Lower leg skin (tissue), 4 donors: ENCODE measurements at places on chromosomes 1 and 21.

DNA sequence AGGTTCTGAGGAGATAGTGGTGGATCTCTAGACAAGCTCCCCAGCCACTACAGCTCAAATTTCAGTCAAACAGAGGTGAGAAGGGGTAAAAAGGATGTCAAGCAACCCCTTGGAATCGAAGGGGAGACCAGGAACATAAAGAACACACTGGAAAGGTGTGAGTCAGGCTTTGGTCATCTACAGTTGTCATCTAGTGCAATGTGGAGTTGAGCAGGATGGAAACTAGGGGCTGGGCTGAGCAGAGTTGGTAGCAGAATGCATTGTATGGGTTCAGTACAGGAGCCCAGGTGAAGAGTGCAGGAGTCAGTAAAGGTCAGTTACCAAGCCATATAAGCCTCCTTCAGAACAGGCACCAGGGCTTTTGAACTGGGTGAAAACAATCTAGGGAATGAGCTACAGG lies 52.7 kb upstream of the VAV3 start:
- DNase-seq, result no peak

GRCh38 chr21:42674351-42674940 lies 21.0 kb downstream of the PDE9A start:
- DNase-seq, result no peak

- DNase-seq, result no peak
These were observed 38.3 kb upstream of the SCMH1 start for GRCh38 chr1:41280202-41281032.

- DNase-seq, result no peak
These were observed 20.1 kb downstream of the UBE2U start for GRCh38 chr1:64223329-64224151.

- DNase-seq, result no peak
These were observed 383.2 kb downstream of the KIF26B start for GRCh38 chr1:245537992-245538391.

DNA sequence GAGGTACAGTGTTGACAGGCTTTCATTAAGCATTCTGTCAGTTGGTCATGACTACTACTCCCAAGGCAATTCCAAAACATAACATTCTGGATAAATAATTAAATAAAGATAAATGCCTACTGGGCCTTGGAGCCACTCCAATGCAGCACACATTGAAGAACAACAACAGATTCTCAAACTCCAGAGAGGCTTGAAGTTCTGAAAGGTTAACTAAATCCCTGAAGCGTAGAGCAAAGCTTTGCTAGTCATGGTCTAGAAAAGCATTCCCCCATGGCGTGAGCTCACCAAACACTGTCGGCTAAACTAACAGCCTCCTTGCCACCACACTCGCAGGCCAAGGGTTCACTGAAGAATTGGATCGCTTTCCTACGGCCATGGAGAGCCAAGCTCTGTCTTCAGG lies 268.0 kb downstream of the ATG4C start:
- no peak for DNase-seq

DNA sequence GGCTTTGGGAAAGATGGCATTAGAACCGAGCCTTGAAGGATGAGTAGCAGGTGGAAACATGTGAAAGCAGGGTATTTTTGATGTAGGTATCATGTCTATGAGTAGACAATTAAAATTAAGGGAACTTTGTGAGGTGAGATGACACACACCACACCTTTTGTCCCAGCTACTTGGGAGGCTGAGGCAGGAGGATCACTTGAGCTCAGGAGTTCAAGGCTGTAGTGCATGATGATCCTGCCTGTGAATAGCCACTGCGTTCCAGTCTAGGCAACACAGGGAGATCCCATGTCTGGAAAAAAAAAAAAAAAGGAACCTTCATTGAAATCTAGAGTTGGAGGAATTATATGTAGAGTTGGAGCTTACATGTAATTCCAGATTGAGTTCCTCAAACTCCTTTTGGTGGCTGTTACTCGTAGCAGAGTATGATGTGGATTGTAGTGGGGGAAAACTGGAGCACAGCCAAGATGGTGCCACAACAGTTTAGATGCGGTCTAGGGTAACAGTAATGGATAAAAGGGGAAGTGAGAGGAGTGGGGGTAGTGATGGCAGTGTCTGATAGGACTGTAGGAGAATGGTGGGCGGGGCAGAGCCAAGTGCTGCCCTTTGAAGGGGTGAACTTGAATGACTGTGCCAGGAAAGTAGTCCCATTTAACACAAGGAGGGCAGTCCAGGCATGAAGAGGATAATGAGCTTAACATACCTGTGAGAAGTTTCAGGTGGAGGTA lies 17.4 kb downstream of the AK4 start:
- DNase-seq, result no peak

GRCh38 chr1:22556391-22557104 lies 6.7 kb upstream of the EPHA8 start:
- DNase-seq, result no peak

DNA sequence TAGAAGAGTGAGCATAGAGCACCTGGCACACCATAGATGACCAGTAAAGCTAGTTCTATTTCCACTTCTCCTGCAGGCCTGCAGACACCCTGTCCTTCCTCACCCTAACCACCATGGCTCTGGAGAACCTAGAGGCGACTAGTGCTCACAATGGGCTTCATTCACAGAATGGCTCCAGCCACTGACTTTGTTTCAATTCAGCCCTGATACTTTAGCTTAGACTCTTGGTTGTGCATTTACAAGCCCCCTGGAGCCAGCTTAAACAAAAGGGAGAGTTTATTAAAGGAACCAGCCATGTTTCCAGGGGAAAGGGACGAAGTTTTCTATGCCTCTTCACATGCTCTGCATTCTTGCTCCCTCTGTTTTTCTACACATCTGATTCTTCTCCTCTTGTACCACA lies 123.7 kb downstream of the NAV1 start:
- no peak for DNase-seq

GRCh38 chr1:211547710-211548109 lies 31.3 kb downstream of the SLC30A1 start:
- no peak for DNase-seq
